ENCODE measurements at places on chromosomes 12 and 14.

DNA sequence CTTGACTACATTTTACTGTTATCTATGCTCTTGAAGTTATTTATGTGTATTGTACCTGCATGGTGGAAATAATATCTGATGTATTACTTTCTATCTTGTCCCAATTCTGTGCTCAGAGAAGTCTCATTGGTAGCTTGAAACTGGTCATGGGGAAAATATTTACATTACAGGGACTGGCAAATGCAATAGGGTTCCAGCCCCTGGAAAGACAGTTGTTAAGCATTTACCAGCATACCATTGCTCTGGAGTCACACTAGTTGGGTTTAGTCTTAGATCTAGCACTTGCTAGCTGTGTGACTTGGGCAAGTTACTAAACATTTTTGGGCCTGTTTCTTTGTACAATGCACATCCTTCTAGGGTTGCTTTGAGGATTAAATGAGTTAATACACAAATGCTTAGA is 86.3 kb upstream of the NRXN3 start:
- DNase-seq = no peak

GRCh38 chr12:85836197-85837090 is at the start of gene RASSF9:
Gene RASSF9 (minus strand): TSS chr12:85836409. CDS start chr12:85836201, 208 bp downstream.
- no peak for DNase-seq

- no peak for DNase-seq
Observed at GRCh38 chr12:50088577-50089335, 3.6 kb downstream of the SMARCD1 start.

DNA sequence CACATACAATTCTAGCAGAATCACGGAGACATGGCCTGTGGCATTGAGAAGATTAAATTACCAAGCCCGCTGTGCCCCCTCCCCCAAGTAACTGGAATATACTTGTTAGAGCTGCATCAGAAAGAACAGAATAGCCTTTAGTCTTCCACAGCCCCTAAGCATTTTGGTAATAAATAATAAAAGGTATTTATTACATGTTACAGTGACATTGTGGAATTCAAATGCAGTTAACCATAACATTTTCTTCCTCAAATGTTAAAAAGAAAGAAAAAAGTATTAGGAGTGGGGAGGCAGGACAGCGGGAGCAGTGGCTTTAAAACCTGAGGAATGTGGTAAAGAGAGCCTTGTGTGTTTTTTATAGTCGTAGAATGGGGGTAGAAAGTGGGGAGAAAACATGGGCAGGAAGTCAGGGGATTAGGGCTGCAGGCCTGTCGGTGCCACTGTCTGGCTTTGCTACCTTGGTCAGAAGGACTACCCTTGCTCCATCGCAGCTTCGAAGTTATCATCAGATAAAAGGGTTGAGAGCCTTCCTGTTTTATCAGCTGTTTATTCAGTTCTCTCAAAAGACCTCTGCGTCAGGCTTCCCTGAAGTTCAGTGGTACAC is 255.9 kb downstream of the MSRB3 start:
- DNase-seq = no peak

DNA sequence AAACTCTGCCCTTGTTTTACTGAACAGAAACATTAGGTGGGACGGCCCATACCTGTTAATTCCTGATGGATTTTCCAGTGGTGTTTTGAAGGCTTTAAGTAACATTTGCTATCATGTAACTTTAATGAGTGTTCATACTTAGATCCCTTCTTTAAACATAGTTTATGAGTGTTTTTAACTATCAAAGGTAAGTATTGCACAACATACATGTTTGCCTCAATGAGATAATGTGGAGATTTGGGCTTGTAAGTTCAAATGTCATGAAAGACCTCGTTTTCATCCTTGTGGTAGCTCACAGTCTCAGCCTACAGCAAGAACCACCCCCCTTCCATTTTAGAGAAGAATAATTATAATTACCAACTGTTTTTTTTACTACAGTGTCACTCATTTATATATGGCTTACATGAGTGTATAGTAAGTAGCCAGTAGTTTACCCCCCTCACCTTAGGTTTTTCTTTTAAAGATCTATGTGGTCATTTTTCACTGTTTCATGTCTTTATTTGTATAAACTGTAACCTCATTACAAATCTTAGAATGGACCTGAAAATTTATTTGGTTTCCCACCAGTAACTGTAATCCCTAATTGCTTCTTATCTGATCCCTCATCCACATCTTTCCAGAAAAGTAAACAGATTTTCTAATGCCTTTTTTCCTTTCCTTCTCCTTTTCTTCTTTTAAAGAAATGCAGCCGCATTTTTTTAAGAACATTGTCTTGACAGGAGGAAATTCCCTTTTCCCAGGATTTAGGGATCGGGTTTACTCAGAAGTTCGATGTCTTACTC is 18.9 kb downstream of the ACTR6 start:
- no peak for DNase-seq

DNA sequence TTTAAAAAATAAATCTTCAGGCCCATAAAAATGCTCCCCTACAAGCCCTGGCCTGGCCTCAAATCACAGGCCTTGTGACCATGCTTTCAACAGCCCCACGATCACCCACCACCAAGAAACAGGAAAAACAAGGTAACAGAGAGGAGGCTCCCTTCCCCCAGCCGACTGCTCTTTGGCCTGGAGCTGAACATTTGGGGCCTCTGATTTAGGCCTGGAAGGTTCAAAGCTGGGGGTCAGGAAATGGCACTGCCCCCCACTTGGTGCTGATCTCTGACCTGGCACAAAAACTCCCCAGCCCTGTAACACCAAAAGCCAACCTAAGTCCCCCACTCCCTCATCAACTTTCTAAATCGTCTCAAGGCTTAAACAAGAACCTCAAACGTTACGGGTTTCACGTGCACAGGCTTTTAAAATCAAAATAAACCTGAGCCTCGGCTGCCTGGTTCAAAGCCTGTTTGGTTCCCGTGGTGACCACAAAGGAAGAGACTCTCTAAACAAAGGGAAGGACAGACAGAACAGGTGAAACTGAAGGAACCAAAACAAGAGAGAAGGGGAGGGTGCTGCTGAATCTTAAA is 9.0 kb downstream of the ACTN1 start:
- no peak for DNase-seq

GRCh38 chr12:64080319-64081007 is 141.6 kb downstream of the KICS2 start:
- DNase-seq = no peak

- no peak for DNase-seq
Observed at GRCh38 chr14:23139874-23140273, 20.8 kb upstream of the CEBPE start.
